ENCODE measurements at places on chromosomes 11 and 22. TPM values are rescaled to one million over a fixed set of nuclear protein-coding genes. Genes with fewer than 3 reads are reported as not detected.

DNA sequence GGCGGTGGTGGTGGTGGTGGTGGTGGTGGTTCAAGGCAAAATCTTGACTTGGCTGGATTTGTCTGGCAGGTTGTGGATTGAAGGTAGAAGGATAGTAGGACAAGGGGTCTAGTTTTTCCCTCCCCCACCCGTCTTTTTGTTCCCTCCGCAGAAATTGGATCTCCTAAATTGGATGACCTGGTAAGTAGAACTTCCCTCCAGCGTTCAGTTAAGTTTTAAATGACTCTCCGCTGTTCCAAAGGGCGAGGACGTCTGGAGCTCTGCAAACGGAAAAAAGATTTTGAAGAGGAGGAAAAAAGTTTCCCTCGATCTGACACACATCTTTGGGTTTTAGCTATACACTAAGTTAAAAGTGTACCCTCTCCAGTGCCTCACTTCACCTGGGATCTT is 422 bp upstream of the LGR4 start:
- H3K4me1 ChIP-seq, result peaks cover 5% of the 10 kb centered on the region
- peaks cover 31% of the 10 kb centered on the region for H3K36me3 ChIP-seq

GRCh38 chr22:20834206-20834605 is 24.4 kb downstream of the PI4KA start:
- H3K27me3 ChIP-seq, result no peaks in the 10 kb centered on the region

GRCh38 chr22:37498289-37498909 is 12.2 kb upstream of the MFNG start:
- H3K4me1 ChIP-seq, result no peaks in the 10 kb centered on the region
- no peaks in the 10 kb centered on the region for H3K27me3 ChIP-seq
- H3K36me3 ChIP-seq, result no peaks in the 10 kb centered on the region
- DNase-seq, result peak; percentile 92
- no peak overlapping the region for H3K27ac ChIP-seq

DNA sequence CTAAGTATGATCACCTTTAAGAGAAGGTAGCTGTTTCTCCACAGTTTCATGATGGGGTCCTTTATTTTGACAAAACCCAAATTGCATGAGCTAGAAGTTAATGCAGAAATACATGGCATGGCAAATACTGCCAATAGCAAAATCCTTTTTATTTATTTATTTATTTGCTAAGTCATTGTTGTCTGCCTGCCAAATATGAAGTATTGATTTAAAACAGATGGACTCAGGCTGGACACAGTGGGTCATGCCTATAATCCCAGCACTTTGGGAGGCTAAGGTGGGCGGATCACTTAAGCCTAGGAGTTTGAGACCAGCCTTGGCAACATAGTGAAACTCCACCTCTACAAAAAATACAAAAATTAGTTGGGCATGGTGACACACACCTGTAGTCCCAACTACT is 52.4 kb downstream of the LARGE2 start:
- H3K36me3 ChIP-seq, result peaks cover 5% of the 10 kb centered on the region
- no peaks in the 10 kb centered on the region for H3K4me1 ChIP-seq
- no peaks in the 10 kb centered on the region for H3K27me3 ChIP-seq
- no peak overlapping the region for H3K27ac ChIP-seq
- no peak overlapping the region for H3K4me3 ChIP-seq

DNA sequence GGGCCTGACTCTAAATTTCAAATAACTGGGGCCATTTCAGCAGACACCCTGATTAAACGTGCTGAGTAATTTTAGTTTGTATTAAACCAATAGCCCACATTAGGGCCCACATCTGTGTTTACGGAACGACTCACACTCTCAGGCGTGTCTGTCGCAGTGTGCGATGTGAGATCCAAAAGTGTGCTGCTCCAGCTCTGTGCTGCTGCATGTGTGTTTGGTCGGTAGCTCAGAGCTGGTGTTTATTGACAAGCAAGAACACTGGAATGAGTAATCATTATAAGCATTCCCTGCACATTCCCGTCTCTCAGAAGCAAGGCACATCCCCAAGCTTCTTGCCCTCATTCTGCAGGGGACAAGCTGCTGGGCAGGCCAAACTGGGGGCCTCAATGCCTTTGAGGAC is 7.8 kb downstream of the OPCML start:
- no peak overlapping the region for H3K4me3 ChIP-seq
- H3K27ac ChIP-seq, result no peak overlapping the region
- peaks cover 5% of the 10 kb centered on the region for H3K4me1 ChIP-seq
- no peak for DNase-seq

GRCh38 chr22:35978889-35979288 is 49.7 kb downstream of the RBFOX2 start:
- H3K36me3 ChIP-seq, result peaks cover 5% of the 10 kb centered on the region
- no peak overlapping the region for H3K4me3 ChIP-seq

DNA sequence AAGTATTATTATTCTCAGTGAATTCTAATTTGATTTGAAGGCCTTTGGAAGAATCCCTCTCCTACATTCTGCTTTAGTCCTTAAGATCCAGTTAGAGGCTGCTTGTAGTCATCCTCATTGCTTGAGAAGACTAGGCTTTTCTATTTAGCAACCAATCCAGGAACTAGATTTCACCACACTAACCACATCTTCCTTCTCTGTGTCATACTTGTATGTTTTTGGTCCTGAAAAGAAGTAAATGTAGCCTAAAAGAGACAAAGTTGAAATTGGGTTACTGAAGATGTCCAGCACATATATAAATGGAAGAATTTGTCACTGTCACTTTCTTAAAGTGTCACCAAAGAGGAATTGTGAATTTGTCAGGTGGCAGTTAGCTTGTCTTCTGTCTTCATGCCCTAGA is 46.6 kb upstream of the MMP7 start:
- H3K4me3 ChIP-seq, result no peak overlapping the region
- DNase-seq, result no peak
- H3K36me3 ChIP-seq, result no peaks in the 10 kb centered on the region
- no peaks in the 10 kb centered on the region for H3K4me1 ChIP-seq

- DNase-seq, result no peak
- H3K36me3 ChIP-seq, result no peaks in the 10 kb centered on the region
- H3K27ac ChIP-seq, result no peak overlapping the region
- H3K27me3 ChIP-seq, result no peaks in the 10 kb centered on the region
- no peaks in the 10 kb centered on the region for H3K4me1 ChIP-seq
Measured at GRCh38 chr11:49221112-49221511, 12.7 kb upstream of the FOLH1 start.

- H3K36me3 ChIP-seq, result peaks cover 9% of the 10 kb centered on the region
- no peaks in the 10 kb centered on the region for H3K4me1 ChIP-seq
- DNase-seq, result no peak
- H3K27ac ChIP-seq, result no peak overlapping the region
Measured at GRCh38 chr22:48937032-48937639, 890.5 kb downstream of the BRD1 start.

DNA sequence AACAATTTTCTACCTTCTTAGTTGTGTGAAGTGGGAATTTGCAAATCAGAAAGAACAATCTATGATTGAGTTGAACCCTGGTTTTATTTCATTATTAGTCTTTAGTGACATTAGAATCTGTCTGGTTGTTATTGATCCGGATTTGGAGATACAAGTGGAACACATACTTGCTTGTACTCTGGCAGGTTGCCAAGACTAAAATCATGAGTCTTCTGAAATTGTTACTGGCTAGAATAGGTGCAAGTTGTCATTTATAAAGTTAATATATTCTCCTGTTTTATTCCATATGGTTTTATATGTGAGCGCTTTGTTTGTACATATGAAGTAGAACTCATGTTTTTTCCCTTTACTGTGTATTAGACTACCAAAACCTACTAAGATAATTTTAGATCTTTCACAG is 23.0 kb downstream of the CCDC15 start:
- no peak overlapping the region for H3K4me3 ChIP-seq
- H3K4me1 ChIP-seq, result no peaks in the 10 kb centered on the region
- DNase-seq, result no peak
- no peaks in the 10 kb centered on the region for H3K36me3 ChIP-seq
- H3K27ac ChIP-seq, result no peak overlapping the region

DNA sequence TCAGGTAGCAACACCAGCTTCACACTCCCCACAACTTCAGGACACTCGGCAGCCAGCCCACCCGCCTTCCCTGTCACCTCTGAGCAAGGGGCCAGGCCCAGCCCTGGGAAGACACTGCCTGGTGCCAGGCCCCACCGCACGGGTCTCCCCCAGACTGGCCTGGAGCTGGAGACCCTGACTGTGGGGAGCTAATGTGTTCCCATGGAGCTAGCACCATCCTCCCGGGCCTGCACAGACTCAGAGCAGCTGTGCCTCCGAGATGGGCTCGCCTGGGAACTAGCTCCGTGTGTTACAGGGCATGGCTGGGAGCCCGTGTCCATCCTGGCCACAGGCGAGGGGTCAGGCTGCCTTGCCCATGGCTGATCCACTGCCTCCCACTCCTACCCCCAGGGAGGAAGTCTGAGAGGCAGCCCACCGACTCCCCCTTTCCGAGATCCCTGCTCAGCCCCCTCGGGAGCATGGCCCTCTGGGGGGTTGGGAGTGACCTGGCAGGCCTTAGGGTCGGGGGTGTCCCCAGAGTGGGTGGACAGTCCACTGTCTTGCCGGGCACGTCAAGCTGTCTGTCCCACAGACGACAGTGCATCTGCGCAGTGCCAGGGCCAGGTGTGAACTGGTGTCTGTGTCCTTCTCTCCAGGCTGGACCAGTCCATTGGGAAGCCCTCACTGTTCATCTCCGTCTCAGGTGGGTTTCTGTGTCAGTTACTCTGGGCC is 76.7 kb upstream of the KCNQ1OT1 start:
- no peak for DNase-seq
- no peak overlapping the region for H3K27ac ChIP-seq
- H3K4me1 ChIP-seq, result no peaks in the 10 kb centered on the region
- no peak overlapping the region for H3K4me3 ChIP-seq
- H3K36me3 ChIP-seq, result no peaks in the 10 kb centered on the region
- H3K27me3 ChIP-seq, result peaks cover 5% of the 10 kb centered on the region

- H3K4me1 ChIP-seq, result no peaks in the 10 kb centered on the region
- DNase-seq, result no peak
- H3K36me3 ChIP-seq, result peaks cover 2% of the 10 kb centered on the region
- H3K27me3 ChIP-seq, result no peaks in the 10 kb centered on the region
- no peak overlapping the region for H3K4me3 ChIP-seq
Measured at GRCh38 chr22:47123827-47124442, 361.5 kb downstream of the TBC1D22A start.

DNA sequence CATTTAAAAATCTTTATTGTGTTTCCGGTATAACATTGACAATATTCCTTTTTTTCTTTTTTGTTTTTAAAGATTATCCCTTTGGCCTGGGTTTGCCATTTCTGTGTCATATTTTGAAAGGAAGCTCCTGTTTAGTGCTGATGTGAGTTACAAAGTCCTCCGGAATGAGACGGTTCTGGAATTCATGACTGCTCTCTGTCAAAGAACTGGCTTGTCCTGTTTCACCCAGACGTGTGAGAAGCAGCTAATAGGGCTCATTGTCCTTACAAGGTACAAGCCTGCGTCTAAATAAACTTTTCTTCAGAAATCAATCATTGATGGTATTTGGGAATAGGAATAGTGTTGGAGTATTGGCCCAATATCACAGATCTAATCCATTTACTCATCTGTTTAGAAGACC is 19.8 kb downstream of the PIWIL4 start:
- H3K27ac ChIP-seq, result no peak overlapping the region
- no peaks in the 10 kb centered on the region for H3K27me3 ChIP-seq
- DNase-seq, result no peak
- no peaks in the 10 kb centered on the region for H3K36me3 ChIP-seq
- H3K4me3 ChIP-seq, result no peak overlapping the region

GRCh38 chr11:7672960-7673723 is at the start of gene CYB5R2:
Gene CYB5R2, minus strand, starts transcription at chr11:7673500. Its CDS starts 675 bp downstream, at chr11:7672825.
- H3K36me3 ChIP-seq, result peaks cover 39% of the 10 kb centered on the region
- peak within 1 kb of the TSS; percentile 78 for H3K4me3 ChIP-seq
- DNase-seq, result peak; percentile 81
- peaks cover 5% of the 10 kb centered on the region for H3K4me1 ChIP-seq

DNA sequence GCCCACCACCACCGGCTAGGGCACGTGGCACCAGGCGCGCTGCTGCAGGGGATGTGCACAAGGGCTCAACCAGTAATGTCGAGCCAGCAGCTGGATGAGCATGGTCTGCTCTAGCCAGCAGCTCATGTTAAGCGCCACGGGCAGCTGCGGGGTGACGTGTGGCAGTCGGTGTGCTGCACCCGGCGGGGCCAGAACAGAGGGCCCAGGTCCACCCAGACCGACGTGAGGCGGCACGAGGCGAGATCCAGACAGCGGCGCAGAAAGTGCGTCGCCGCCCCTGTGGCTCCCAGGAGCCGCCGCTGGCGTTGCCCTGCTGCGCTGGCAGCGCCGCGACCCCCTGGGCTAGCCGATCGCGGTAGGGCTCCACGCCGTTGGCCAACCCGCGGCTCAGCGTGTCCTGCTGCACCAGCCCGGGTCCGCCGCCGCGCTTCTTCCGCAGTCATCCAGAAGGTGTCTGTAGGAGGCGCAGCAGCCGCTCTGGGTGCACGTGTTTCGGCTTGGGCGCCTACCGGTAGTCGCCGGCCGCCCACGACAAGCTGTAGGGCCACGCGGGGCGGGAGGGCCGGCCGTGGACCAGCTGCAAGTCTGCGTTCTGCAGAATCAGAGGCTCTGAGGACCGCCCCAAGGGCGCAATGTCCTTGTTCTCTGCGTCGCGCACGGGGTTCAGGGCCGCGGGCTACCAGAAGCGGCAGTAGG is 4.6 kb upstream of the GALR3 start:
- no peaks in the 10 kb centered on the region for H3K27me3 ChIP-seq
- peaks cover 3% of the 10 kb centered on the region for H3K4me1 ChIP-seq
- H3K4me3 ChIP-seq, result peak overlapping the region; percentile 78
- peaks cover 17% of the 10 kb centered on the region for H3K36me3 ChIP-seq

- H3K4me1 ChIP-seq, result no peaks in the 10 kb centered on the region
- H3K27ac ChIP-seq, result no peak overlapping the region
- H3K36me3 ChIP-seq, result peaks cover 6% of the 10 kb centered on the region
- H3K4me3 ChIP-seq, result no peak overlapping the region
- H3K27me3 ChIP-seq, result no peaks in the 10 kb centered on the region
- DNase-seq, result no peak
Measured at GRCh38 chr22:32701034-32701433, 100.5 kb upstream of the TIMP3 start.

GRCh38 chr11:122836916-122837315 is 1.4 kb upstream of the CRTAM start:
- no peaks in the 10 kb centered on the region for H3K27me3 ChIP-seq
- DNase-seq, result no peak
- no peaks in the 10 kb centered on the region for H3K36me3 ChIP-seq
- no peak overlapping the region for H3K4me3 ChIP-seq

Gene TCN2
- 42.2 TPM for total RNA-seq

Gene RIMBP3B
- total RNA-seq, result 0.77 TPM

Gene OR52A1
- 0.09 TPM for total RNA-seq

Gene APOA4
- not detected for total RNA-seq

Gene POU2AF3
- total RNA-seq, result 0.52 TPM

Gene APOL1
- 0.13 TPM for total RNA-seq

Gene LRP4
- total RNA-seq, result 11.6 TPM

Gene CHRM1
- not detected for total RNA-seq
